Activated CD4-positive, alpha-beta T cell treated with anti-CD3 and anti-CD28 coated beads, Interleukin-2, amount 50 U/mL, for 24 hours (primary cell): ENCODE measurements at places on chromosomes 4 and X.

- DNase-seq, result no peak
These were observed 27.2 kb downstream of the DCK start for GRCh38 chr4:71020611-71021010.

DNA sequence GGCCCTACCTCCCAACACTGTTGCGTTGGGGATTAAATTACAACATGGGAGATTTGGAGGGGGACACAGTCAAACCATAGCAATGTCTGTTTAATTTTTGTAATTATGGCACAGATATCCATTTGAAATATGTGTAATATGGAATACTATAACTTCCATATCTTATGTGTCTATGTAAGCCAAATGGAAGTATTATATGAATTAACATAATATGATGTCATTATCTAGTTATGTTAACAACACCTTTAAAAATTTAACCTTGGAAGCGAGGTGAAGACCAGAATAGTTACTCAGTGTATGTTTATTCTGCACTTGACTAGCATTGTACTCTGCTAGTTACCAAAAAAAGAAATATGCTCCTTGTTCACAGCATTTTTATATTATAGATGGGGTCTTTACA lies 4.3 kb downstream of the SMARCA5 start:
- no peak for DNase-seq

DNA sequence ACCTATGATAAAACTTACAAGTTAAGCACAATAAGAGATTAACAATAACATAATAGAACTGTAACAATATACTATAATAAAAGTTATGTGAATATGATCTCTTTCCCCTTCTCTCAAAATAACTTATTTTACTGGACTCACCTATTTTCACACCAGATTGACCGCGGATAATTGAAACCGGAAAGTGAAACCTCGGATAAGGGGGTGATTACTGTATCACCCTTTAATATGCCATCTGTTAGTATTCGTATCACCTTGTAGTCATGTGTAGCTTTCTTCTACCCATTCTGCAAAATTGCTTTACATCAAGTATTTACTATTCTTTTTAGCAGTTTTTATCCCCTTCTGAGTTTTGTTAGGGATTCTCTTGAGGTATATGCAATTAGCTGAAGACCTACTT lies 1.8 kb downstream of the SPCS3 start:
- DNase-seq, result no peak

GRCh38 chrX:20455001-20455400 lies 188.3 kb upstream of the RPS6KA3 start:
- DNase-seq, result no peak

DNA sequence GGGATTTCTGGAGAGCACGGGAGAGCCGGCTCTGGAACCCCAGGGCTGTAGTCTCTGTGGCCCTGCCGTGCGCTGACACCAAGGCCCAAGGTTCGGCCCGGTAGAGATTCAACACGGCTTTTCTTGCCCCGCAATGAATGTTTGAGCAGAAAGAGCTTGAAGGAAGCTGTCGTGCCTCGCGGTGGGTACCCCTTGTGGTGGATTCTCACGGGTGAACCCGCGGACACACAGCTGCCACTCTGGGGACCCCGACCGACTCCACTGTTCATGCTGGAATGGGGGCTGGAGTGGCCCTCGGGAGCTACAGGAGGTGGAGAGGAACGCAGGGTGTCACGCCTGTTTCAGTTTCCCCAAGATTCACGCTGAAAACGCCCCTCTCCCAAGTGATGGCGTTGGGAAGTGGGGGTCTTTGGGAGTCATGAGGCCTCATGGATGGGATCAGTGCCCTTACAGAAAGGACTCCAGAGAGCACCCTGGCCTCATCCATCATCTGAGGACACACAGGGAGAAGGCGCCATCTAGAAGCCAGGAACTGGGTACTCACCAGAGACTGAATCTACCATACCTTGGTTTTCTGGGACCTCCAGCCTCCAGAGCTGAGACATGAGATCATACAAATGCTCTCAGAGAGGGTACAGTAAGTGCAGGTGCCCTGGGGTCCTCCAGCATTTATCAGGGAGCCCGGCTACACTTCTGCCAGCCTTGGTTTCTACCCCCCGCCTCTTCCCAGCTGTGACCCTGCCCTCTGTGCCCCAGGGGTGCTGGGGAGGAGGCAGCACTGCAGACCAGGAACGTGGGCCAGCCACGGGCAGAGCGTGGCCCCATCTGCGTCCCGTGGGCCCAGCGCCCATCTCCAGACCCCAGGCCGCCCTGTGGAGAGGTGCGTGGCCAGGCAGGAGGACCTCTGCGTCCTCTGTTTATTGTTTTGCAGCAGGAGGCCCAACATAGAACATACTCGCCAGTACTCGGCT lies 6.4 kb downstream of the SLC25A6 start:
- no peak for DNase-seq

DNA sequence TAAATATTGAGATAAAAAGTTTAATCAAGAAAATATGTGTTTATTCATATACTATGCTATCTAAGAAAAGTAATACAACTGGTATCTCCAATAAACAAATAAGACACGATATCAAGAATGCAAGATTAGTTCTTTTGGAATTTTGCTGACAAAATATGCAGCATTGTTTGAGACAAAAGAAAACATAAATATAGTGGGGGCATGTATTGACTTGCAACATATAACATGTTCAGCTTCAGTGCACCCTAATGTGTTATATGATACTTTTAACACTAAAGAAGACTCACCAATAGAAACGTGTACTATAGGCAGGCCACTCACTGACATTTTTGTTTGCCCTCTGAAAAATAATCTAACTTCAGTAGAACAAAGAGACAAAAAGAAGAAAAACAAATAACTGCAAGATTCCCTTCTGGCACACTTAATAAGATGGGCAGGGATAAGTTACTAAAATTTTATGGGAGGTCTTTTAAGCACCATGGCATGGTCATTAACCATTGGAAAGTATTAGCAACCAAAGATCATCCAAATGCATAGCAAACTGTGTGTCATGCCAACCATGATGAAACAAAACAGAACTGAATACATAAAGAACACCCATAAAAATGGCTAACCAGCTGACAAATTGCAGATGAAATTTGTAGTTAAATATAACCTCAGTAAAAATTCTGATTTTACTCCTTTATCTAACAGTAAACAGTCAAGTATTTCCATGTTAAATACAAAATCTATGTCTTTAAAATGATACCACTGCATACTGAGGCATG lies 447.9 kb upstream of the FAM241A start:
- no peak for DNase-seq

DNA sequence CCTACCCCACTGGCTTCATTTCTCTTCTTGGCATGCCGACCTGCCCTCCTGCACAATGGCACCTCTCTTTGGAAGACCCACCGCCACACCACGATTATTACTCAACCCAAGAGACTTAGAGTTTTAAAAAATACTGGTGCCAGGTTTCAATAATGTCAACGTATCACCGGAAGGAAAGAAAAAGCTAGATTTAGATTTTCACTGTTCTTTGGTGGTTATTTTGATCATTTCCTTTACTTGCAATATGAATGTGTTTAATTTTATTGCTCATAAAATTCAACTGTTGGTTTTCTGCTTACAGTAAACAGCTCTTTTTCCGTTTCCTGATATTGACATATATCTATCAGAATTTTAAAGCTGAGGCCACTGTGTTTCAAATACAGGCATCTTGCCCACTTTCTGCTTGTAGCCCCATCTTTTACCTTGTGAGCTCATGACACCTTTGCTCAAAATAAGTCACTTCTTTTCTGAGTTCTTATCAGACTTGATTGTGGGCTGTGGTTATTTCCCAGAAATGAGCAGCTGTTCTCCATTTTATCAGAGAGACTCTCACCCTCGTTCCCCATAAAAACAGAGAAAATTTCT lies 439.1 kb downstream of the INPP4B start:
- no peak for DNase-seq

- DNase-seq, result no peak
These were observed 168.9 kb upstream of the INTU start for GRCh38 chr4:127463883-127464282.

GRCh38 chr4:158444621-158445020 lies 77.1 kb upstream of the RXFP1 start:
- DNase-seq, result no peak

DNA sequence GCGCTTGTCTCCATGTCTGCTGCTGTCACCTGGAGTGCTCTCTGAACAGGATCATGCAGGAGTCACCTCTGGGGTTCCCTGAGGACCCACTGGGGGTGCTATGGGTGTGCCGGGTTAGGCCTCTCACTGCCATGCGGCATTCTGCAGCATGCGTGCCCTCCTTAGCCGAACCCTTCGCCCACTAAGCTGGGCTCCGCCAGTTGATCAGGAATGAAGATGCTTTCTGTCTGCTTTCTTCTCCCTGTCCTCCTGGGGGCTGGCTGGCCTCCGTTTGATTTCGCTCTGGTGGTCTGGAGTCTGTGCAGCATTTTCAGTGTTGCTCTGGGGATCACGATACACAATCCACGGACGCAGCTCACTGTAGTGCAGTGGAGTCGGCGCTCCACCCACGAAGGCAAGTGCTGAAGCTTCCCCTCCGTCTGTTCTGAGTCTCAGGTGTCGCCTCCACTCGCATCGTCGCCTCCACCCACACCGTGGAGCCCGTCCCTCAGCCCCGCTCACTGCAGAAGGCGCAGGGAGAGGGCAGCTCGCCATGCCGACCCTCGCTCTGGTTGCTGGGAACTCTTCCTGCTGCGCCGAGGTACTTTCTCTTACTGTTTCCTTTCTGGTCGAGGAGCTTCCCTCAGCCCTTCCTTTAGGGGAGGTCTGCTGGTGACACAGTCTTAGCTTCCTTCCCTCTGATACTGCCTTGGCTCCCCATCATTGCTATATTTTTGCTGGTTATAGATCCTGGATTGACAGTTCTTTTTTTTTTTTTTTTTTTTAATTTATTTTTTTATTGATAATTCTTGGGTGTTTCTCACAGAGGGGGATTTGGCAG lies 29.2 kb downstream of the LETM1 start:
- DNase-seq, result no peak

DNA sequence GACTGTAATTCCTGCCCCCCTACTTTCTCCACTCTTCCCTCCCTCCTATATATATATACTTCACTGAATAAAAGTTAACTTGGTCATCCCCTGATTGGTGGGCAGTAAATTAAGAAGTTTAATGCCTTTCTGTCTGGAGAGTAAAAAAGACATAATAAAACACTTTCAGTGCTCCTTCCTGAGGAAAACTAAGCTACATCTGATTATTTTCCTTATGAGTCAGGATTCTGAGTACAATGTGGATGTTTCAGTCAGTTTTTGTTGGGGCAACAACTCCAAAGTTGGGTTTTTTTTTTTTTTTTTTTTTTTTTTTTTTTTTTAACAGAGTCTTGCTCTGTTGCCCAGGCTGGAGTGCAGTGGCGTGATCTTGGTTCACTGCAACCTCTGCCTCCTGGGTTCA lies 22.0 kb upstream of the SUPT20HL2 start:
- no peak for DNase-seq

- DNase-seq, result no peak
These were observed 551.5 kb upstream of the PITX2 start for GRCh38 chr4:111174331-111174730.

DNA sequence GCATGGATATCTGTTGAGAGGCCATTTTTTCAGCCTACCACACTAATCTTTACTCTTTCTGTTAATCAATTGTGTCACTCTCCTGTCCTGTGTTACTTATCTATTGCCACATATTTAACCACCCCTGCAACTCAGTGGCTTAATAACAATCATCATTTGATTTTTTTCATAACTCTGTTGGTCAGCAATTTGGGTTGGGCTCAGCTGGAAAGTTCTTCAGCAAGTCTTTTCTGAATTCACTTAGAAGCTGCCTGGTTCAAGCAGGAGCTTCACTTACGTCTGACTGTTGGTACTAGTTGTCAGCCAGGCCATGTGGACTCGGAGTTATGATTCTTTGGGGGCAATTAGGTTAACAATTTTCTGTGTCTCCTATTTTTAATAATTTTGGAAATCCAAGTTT lies 50.1 kb downstream of the CPE start:
- DNase-seq, result no peak

GRCh38 chr4:184994010-184994622 lies 24.2 kb upstream of the HELT start:
- no peak for DNase-seq

DNA sequence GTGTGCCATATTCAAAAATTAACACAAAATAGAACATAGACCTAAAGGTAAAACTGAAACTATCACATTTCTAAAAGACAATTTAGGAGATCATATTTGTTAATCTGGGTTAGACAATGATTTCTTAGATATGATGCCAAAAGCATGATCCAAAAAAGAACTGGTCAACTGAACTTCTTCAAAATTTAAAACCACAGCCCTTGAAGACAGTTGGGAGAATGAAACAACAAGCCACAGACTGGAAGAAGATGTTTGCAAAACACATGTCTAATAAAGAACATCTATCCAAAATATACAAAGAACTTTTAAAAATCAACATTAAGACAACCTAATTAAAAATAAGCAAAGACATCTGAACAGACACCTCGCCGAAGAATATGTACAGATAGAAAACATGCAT lies 19.5 kb downstream of the COMMD8 start:
- no peak for DNase-seq

GRCh38 chr4:42237010-42237409 lies 84.6 kb upstream of the BEND4 start:
- no peak for DNase-seq

DNA sequence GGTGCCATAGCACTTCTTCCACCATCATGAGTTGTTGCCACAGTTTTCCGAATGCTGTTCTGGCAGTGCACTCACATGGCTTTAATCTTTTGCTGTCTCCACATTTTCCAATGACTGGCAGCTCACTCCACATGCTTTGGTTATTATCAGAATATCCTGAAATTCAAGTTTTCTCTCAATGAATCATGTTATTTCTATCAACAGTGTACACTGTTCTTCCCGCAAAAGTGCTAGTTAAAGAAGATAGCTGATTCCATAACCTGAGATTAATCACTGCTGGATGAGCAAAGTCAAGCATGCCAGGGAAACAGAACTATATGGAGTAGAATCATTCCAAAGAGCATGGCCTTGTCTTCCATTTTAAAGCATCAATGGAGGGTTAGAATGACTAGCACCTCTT lies 14.6 kb upstream of the IL13RA2 start:
- no peak for DNase-seq

GRCh38 chr4:32661229-32661628 lies 1941.1 kb downstream of the PCDH7 start:
- DNase-seq, result no peak

GRCh38 chrX:102129473-102129872 lies 4.0 kb downstream of the TCEAL2 start:
- DNase-seq, result no peak

DNA sequence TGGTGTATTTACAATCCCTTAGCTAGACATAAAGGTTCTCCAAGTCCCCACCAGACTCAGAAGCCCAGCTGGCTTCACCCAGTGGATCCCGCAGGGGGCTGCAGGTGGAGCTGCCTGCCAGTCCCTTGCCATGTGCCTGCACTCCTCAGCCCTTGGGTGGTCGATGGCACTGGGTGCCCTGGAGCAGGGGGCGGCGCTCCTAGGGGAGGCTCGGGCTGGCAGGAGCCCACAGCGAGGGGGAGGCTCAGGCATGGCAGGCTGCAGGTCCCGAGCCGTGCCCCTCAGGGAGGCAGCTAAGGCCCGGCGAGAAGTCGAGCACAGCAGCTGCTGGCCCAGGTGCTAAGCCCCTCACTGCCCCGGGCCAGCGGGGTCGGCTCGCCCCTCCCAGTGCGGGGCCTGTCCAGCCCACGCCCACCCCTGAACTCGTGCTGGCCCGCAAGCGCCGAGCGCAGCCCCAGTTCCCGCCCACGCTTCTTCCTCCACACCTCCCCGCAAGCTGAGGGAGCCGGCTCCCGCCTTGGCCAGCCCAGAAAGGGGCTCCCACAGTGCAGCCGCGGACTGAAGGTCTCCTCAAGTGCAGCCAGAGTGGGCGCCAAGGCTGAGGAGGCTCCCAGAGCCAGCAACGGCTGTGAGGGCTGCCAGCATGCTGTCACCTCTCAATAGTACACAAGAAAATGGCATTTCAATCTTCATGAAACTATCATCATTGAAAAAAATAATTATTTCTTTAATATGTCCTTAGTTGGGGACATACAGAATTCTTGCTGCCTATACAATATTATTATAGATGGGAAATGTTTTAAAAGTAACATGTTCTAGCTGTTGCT lies 189.1 kb downstream of the SLC7A11 start:
- no peak for DNase-seq
